Dermis microvascular lymphatic vessel endothelial cell (primary cell): ENCODE measurements at places on chromosomes 4 and X.
A peak's percentile ranks its signal among the peaks of the same experiment; 100 is the strongest.

GRCh38 chr4:26020083-26020668, 106.2 kb downstream of the SMIM20 start:
- DNase-seq: peak; percentile 17

- no peak for DNase-seq
Observed at GRCh38 chr4:188370777-188371176, 231.5 kb downstream of the TRIML1 start.

- DNase-seq: no peak
Observed at GRCh38 chrX:79259073-79259689, 108.0 kb downstream of the ITM2A start.

DNA sequence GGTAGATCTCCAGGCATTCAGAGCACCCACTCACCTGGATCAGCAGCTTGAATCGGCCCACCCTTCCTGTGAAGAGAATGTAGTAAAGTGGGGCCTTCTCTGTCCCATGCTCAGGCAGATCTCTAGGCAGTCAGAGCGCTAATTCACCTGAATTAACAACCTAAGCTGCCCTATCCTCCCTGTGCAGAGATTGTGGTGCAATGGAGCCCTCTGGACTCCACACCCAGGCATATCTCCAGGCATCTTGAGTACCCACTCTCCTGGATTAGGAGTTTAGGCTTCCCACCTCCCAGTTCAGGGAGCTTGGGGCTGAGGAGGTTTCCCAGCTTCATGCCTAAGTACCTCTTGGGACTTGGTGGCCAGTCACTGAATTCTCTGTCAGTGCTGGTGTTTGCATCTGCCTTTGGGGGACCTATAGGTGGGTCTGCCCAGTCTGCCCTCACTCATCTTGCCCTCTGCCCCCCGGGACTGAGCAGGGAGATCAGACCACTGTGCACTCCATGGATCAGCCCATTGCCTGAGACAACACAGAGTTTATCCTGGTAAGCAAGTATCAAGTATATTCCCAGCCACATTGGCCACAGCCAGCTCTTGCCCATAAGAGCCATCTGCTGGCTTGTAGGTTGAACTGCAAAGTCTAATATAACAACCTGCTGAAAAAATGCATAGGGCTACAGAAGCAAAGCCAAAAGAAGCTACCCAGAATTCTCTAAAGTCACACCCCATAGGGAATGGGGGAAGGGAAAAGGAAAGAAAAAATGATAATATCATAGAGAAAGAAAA, 372.9 kb downstream of the KLHL13 start:
- DNase-seq: peak; percentile 0

GRCh38 chr4:83569987-83570386, 34.1 kb downstream of the GPAT3 start:
- no peak for DNase-seq
